Stimulated activated CD4-positive, alpha-beta T cell treated with anti-CD3 and anti-CD28 coated beads, TNF-alpha, amount 100 ng/mL, for 1 hour (primary cell): ENCODE measurements at places on chromosomes 7 and 10.

- DNase-seq = no peak
These were observed 82.4 kb downstream of the THSD7A start for GRCh38 chr7:11749629-11750028.

GRCh38 chr7:17633067-17633466, 307.2 kb downstream of the SNX13 start:
- DNase-seq = no peak

GRCh38 chr10:131824371-131825149, 76.2 kb upstream of the PPP2R2D start:
- no peak for DNase-seq

- DNase-seq = no peak
These were observed 64.9 kb downstream of the DAGLB start for GRCh38 chr7:6382817-6383216.

GRCh38 chr10:99537086-99537988, 4.6 kb downstream of the NKX2-3 start:
- no peak for DNase-seq

- DNase-seq = no peak
These were observed 496.1 kb downstream of the CCSER2 start for GRCh38 chr10:84824525-84824924.

- no peak for DNase-seq
These were observed 43.1 kb upstream of the FAM180A start for GRCh38 chr7:135791543-135792362.

GRCh38 chr7:23889566-23889965, 179.5 kb downstream of the STK31 start:
- DNase-seq = no peak

DNA sequence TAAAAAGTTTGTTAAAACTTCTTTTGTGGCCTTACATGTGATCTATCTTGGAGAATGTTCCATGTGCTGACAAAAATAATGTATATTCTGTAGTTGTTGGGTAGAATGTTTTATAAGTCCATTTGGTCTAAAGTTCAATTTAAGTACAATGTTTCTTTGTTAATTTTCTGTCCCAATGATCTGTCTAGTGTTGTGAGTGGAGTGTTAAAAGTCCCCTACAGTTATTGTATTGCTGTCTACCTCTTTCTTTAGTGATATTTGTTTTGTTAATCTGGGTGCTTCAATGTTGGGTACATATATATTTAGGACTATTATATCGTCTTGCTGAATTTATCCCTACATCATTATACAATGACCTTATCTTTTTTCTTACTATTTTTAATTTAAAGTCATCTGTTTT, 6.9 kb downstream of the TMEM140 start:
- no peak for DNase-seq

- DNase-seq = no peak
These were observed 627.9 kb downstream of the SORCS3 start for GRCh38 chr10:105268961-105269360.

DNA sequence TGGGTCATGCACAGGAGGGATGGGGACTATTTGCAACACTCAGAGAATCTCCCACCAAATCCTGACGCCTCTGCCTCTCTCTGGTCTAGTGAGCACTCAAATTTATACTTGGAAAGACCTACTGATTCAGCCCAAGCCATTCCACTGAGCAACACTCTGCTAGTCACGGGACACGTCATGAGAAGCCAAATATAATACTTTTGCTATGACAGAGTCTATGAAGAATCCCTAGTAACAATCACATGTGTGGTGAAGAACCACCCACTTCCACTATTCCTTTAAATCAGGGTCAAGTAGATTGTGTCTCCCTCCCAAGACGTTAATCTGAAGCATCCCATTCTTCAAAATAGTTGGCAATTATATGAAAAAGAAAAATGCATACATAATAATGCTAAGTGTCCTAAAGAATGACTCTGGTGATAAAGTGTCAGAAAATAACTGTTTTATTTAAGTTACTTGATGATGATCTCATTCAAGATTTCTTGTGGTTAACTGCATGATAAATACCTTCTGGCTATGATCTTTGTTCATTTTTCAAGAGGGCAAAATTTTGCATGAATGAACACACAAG, 28.5 kb downstream of the CHCHD3 start:
- DNase-seq = no peak

DNA sequence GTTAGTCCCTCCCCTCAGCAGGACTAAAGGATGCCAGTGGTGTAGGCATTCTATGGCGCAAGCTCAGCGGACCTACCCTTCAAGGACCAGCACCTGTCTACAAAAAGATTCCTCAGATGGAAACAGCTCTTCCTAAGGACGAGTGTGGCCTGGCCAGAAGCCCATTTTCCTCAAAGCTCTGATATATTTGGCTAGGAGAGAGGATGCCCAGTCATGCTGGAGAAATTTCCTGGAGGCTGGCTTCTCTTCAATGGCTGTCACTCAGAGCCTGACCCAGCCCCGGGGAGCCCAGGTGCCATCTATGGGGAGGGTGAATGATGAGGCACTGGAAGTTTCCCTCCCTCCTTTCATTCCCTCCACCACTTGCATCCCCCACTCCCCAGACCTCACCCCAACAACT, 111.5 kb downstream of the PLXNA4 start:
- DNase-seq = no peak

DNA sequence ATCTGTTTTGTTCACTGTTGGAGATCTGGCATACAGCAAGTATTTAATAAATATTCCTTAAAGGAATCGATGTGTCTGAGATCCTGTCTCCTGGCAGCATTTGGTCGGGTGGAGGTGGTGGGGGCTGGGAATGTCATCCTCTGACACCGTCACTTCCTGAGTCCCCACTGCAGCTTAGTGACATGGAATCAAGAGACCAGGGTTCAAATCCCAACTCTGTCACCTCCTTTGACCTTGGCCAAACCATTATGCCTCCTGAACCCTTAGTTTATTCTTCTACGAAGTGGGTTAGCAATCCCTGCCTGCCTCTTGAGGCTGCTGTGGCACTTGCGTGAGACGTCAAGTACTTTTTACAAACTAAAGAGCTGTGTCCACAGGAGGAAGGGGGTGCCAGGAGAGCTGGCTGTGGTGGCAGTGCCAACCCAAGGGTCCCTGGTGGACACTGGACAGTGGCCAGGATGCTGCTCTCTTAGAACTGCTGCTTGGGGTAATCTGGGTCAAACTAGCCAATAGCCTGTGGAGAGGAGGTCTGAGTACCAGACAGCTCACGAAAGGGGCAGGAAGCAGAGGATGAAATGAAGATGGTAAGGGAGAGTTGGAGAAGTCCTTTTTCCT, 8.0 kb upstream of the ZMIZ1 start:
- DNase-seq = no peak

GRCh38 chr10:131067690-131068089, 243.8 kb downstream of the TCERG1L start:
- DNase-seq = no peak

DNA sequence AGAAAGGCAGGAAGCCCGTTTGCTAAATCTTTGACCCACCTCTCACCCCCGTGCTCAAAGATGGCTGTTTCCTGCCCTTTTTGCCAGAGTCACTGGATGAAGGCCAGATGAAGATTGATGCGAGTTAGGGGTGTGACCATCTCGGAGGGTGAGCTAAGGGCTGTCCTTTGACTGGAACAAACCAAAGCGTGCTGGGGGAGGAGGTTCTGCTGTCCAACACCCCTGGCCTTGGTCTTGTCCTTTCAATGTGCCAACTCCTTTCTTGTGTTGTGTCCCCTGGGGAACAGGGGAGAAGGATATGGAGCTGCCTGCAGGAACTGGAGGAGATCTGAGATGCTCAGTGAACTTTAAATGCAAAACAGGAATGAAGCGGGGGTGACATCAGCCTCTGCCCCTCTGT, 90.3 kb upstream of the ADAM12 start:
- DNase-seq = no peak

DNA sequence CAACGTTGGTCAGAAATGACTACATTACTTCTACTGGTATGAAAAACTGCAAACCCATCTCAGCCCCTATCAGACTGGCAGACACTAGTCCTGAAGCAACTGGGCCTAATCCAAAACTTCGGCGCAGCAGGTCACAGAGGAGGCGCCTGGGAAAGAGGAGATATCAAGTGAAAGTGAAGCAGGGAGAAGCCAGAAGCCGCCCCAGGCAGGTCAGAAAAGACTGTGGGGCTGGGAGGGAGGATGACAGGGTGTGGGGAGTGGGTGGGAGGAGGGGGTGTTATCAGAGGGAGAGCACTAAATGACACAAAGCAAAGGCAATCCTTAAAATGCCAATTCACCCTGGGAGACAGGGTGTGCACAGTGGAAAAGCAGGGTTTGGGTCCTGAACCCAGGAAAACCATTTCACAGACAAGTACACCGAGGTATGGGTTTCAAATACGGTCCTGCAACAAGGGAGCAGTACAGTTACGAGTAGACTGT, 731 bp downstream of the CHCHD3 start:
- no peak for DNase-seq

- no peak for DNase-seq
These were observed 201.4 kb upstream of the NPVF start for GRCh38 chr7:25429731-25430130.

DNA sequence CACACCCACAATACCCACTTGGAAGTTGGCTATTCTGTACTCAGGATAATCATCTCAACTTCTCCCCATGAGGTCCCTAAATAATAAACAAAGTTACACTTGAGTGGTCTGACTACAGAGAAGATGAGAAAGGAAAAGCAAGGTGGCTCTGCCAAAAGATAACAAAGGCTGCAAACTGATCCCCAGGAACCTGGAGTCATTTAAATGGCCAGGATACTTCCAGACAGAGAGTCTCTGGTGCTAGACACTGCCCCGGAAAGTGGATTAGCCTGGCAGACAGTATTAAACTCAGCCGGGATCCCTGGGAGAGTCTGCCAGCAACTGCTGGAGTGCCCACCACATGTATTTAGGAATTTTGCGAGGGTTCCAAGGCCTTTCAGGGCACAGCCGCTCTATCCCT, 93.7 kb downstream of the DGKI start:
- DNase-seq = no peak

DNA sequence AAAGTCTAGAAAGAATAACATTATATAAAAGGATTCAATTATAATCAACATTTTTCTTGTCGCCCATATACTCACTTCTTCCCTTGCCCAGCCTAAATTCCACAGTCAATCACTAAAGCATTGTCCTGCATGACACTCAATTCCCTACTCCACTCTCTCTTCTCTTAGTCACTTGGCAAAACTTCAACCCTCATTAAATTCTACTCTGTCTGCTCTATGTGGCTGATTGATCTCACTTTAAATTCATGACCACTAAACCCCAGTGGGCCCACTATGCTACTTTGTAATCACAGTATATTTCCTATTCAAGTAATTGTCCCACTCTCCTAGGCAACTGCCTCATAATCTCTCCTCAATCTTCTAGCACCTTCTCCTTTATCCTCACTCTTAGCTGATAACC, 54.1 kb downstream of the MTERF1 start:
- no peak for DNase-seq

- DNase-seq = no peak
These were observed 195.3 kb downstream of the FZD1 start for GRCh38 chr7:91459539-91459938.

DNA sequence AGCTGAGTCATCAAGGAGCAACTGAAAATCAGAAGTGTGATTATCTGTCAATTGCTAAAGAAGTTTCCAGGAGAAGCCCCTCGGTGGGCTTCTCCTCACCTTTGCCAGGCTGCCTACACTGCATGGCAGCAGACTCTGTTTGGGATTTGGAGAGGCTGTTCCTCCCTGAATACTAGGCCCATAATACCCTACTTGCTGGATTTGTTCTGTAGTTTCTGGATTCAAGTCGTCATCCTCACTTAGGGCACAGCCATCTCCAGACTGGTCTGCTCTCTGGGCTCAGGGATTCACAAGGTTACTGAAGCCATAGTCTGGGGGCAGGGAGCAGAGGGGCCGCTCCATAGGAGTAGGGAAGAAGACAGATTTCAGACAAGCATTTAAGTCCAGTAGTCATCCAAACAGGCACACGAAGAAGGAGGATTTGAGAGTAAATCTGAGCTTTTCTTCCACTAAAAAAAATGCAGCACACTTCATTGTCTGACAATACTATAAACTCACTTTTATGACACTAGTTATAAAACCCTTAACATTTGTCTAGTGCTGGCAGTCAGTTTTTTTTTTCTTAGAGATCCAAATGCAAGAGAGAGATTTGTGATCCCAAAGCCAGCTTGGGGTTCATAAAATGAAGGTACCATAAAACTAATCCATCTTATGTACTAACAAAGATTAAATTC, 723.3 kb downstream of the GRID1 start:
- no peak for DNase-seq

DNA sequence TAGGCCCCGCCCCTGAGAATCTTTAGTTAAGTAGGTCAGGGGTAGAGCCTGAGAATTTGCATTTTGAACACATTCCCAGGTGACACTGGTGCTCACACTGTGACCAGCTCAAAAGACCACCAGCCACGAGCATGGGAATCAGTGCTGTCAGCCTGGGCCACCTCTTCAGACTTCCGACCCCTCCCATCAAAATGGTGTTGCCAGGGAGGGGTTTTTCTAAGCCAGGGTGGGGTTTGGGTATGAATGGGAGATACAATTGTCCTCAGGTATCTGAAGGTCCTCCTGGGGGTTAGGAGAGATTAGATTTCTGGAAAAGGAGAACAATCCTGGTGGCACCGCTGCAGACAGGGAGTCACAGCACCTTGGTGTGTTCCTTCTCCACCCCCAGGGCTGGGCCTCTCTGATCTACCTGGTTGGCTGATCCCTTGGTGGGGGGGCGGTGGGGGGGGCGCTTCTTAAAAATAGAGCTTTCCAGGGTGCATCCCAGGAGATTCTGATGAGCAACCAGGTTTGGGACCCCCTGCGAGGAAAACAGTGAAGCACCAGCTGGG, 111.5 kb upstream of the ANLN start:
- no peak for DNase-seq

DNA sequence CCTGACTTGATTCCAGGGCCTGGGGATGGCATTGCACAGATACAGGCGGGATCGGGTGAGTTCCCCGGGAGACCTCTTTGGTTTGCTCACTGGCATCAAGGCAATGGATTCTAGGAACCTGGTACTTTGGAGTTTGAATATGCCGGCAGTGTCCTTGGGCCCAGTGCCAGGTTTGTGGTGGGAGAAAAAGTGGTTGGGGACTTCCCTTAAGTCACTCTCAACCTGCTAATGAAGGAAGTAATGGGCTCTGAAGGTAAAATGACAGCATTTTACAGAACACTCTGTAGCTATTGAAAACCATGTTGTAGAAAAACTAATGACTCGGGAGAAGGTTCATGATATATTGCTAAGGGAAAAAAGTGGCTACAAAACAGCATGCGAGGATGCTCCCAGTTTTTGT, 129.9 kb downstream of the CFAP58 start:
- DNase-seq = no peak

GRCh38 chr7:5360451-5360850, 63.2 kb downstream of the TNRC18 start:
- DNase-seq = no peak

- DNase-seq = no peak
These were observed 604 bp upstream of the CYP3A43 start for GRCh38 chr7:99827040-99827778.

DNA sequence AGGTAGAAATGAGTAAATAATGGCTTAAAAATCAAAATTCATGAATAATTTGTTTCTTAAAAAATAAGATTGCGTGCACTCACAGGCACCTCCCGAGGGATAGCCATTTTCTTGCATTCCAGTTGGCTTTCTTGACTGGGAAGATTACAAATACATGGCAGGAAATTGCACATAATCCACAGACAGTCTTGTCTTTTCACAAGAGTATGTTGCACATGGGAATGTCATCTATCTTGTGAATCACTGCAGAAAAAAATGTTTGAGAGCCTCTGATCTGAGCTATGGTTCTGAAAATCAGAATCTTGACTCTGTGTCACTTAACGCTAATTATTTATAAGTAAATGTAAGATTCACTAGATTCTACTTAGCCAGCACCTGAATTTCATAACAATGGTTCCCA, 74.1 kb upstream of the PRKG1 start:
- no peak for DNase-seq
